ENCODE measurements at places on chromosomes 3 and 15.

GRCh38 chr3:15361494-15362214 is 29.3 kb upstream of the SH3BP5 start:
- no peak for DNase-seq

GRCh38 chr3:171457607-171458061 is 2.6 kb downstream of the TNIK start:
- DNase-seq: no peak

DNA sequence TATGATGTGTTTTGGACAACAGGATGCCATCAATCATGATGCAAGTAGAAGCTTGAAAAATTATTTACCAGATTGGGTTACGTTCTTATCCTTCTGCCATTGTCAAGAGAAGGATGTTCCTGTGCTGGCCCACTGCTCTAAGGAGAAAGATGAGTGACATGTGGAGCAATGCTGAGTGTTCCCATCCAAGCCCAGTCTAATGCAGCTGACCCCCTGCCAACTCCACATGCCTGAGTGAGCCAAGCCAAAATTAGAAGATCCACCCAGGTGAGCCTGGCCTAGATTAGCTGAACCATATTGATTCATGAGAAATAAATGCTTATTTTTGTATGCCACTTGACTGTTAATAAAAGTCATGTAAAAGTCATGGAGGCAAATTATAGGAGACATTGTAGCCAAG is 446.5 kb downstream of the CNTN3 start:
- DNase-seq: no peak

- no peak for DNase-seq
These were observed 37.4 kb upstream of the ITGA11 start for GRCh38 chr15:68469162-68470048.

DNA sequence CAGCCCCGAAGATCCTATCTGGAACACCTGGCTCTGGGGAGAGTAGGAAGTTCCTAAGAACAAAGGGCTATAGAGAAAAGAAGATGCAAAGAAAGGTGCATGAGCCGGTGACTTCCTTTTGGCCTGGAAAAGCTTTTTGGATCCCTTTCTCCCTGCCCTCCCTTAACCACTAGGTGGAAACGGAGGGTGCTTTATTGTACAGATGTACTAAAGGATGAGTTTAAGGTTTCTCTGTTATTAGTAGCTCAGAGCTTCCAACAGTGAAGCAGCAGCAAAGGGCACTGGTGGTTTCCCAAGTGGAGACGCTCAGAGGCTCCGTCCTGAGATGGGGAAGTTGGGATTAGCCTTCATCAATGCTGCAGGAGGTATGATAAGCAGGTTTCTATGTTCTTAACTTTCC is 5.9 kb upstream of the ADGRG7 start:
- no peak for DNase-seq

DNA sequence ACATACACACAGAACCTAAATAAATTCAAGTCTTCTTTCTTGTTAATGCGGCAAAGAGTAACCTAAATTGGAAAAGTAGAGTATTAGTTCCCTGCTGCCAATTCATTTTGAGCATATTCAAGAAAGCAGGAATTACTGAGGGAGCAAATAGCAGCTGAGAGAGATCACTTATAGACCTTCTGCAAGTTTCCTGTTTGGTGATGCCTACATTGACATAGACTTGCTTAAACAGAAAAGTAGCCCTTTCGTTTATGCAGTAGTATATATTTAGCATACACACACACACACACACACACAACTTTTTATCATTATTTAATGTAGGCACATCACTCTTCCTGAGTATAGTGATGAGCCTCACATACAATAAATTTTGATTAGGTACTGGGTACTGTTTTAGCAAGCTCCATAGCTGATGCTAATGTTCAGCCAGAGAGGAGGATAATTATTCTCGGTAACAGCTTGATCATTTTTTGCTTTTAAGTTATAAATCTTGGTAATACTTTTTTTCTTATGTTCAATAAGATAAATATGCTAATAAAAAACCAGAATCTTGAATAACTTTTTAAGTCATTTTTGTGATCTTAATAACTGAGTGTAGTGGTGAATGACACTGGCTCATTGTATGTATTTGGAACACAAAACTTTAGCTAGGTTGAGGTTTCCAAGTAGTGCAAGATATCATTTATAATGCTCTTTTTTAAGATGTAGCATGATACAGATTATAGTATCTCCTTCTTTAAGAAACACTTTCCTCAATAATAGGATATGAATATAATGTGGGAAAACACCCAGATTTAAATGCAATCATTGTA is 174.7 kb downstream of the MBNL1 start:
- DNase-seq: no peak

GRCh38 chr3:177781686-177782161 is 584.4 kb upstream of the TBL1XR1 start:
- DNase-seq: no peak

GRCh38 chr3:18099611-18100010 is 325.5 kb downstream of the SATB1 start:
- no peak for DNase-seq

- no peak for DNase-seq
These were observed 3.5 kb upstream of the MNS1 start for GRCh38 chr15:56468401-56468800.

DNA sequence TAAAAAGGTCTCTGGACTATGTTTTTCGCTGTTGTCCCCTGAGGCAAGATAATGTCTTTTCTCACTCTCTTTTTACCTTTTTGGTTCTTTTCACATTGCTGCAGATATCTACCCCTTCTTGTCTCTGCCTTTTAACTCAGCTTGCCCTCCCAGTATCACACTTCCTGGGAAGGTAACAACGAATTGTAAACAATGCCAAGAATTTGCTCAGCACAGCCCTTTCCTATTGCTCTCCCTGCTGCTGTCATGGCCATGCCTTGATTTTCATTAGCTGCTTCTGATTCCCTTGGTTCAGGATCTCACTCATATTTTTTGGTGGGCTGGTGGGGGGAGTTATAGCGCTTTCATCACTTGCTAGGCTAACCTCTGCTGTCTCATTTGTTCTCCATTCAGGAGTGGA is 123.1 kb upstream of the DPH6 start:
- DNase-seq: no peak

GRCh38 chr3:194935061-194935460 is 249.4 kb downstream of the FAM43A start:
- no peak for DNase-seq

- no peak for DNase-seq
These were observed 11.0 kb downstream of the LEKR1 start for GRCh38 chr3:156837115-156837514.

GRCh38 chr3:194804796-194805195 is 119.1 kb downstream of the FAM43A start:
- no peak for DNase-seq

DNA sequence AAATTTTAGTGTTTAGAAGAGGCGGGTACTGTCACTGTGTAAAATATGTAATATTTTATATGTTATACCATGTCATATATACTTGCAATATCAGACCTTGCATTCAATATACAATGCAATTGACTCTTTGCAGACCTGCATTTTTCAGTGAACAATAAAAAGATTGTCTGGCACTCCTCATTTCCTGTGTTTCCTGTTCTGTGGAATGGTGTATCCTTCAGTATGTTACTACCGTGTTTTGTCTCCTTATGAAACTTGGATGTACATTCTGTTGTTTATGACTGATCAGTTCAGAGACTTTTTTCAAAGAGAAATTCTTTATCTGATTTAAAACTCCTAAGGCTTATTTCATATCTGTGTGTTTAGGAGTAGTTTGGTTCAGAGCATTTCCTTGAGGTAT is 31.5 kb downstream of the APH1B start:
- no peak for DNase-seq

GRCh38 chr3:9253327-9253726 is 3.9 kb upstream of the SRGAP3 start:
- DNase-seq: no peak

- DNase-seq: no peak
These were observed 795.1 kb upstream of the ARPP21 start for GRCh38 chr3:34844323-34844620.

GRCh38 chr3:122688996-122689395 is 8.4 kb downstream of the PARP14 start:
- DNase-seq: no peak

GRCh38 chr3:35081899-35082298 is 557.4 kb upstream of the ARPP21 start:
- no peak for DNase-seq

DNA sequence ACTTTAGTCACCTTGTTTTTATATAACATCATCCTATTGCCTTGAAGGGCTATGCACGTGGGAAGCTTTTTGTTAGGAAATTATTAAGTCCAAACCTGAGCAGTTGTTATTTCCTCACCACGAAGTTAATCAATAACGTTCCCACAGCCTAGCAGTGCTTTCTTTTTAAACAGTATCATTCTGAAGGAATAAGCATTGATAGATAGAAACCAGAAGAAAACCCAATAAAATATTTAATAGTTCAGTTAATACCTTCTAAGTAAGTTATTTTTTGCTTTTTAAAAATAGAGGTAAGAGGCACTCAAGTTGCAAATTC is 149.3 kb downstream of the KCNMB2 start:
- DNase-seq: no peak

DNA sequence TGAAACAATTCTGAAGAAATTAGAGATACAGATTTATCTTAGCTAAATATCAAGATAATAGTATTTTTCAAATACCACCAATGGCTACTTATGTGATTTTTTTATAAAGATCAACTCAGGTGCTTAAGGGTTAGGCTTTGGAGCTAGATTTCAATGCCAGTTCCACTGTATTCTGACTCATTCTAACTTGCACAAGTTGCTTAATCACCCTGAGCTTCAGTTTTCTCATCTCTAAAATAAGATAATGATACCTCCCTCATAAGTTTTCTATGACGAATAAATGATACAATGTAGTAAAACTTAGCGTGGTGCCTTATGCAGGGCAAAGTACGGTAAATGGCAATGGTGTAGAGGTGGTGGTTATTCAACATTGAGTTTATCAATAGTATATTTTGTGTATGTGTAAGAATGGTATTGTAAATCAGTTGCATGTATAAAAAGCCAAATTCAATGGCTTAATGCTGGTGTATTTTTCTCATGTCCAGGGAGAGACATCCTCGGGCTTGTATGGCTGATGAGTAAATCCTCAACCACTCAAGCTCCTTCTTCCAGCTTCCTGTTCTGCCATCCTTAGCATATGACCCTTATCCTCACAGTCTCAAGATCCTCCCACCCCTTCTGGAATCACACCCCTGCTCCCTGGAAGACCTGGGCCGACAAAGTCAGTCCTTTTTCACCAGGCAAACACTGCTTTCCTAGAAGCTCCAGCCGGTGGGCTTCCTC is 505.9 kb upstream of the CFAP20DC start:
- no peak for DNase-seq

DNA sequence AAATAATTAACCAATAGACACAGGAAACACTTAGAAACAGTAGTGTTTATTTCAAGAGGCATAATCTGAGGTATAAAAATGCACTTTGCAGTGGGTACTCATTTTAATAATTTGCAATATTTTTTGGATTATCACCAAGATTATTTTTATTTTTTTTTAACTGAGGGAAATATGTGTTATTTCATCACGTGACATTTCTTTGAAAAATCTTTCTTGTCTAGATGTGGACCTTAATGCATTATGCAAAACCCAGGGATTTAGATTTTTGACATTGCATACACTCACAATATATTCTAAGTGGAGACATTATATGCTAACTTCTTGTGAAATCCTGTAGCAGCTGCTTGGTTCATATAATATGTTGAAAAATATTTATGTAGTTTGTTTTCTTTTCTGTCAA is 260.4 kb upstream of the MEIS2 start:
- no peak for DNase-seq

- DNase-seq: no peak
These were observed 24.8 kb upstream of the VGLL4 start for GRCh38 chr3:11668243-11669235.

GRCh38 chr3:183285828-183286457 is 32.9 kb downstream of the B3GNT5 start:
- DNase-seq: no peak

GRCh38 chr3:150324788-150325187 is 83.3 kb upstream of the TSC22D2 start:
- no peak for DNase-seq

- no peak for DNase-seq
These were observed 87.3 kb upstream of the C15orf61 start for GRCh38 chr15:67433495-67434099.

DNA sequence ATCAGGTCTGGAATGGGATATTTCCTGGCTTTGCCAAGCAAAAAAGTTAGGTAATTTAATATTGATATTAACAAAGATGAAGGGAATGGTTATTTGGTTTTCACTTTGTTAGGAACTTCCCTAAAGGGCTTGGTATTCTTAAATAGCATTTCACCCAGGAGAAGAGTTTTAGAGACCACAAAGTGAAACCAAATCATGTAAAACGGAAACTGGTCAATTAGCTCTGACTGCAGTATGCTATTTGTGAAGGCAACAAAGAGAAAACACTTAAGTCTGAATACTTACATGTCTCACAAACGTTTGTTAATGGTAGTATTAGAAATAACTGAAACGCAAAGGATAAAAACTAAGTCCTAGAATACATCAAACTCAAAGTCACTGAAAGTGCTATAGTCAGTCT is 32.4 kb upstream of the SETMAR start:
- DNase-seq: no peak

DNA sequence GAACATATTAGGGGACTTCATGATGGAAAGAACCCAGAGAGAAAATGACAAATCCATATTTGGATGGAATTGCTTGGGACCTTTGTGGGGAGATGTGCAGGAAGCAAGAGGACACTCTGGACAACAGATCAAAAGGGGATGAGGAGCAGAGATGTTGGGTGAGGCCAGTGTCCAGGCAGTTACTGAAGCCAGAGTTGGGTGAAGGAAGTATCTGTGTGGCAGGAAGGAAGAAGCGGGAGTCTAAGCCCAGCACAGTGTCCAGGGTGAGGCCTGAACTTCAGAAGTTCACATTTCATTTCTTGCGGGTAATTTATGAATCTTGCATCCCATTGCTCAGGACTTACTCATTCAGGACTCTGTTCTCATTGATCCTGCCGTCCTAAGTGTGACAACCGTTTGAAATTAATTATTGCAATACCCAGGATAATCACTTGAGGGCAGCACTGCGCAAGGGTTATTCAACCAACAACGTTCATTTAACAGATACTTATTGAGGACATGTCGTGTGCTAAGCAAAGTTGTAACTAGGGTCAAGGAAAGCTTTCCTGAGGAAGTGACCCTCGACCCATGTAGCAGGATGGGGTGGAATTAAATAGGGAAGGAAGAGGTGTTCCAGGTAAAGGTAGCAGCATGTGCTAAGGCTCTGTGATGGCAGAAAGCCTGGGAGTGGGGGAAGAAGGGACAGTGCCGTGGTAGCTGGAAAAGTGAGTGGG is 61.3 kb upstream of the CMTM8 start:
- DNase-seq: no peak

DNA sequence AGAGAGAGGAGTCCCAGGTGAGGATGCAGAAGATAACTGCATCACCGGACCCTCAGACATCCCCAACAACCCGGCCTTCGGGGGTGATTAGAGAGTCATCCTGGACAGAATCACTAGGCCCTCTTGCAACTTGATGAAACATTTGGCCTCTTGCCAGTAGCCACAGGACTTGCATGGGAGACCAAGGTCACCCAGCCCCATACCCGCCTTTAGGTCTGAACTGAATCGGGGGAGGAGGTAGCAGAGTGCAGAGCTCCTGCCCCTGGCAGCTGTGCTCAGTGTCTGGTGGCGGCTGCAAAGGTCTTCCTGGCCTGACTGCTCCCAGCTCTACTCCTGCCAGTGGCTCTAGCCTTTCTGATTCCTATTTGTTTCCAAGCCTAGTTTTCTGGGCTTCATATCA is 12.4 kb downstream of the PIF1 start:
- no peak for DNase-seq
